Foreskin melanocyte (primary cell): ENCODE measurements at places on chromosomes 12 and 14.

- no peak for DNase-seq
Observed at GRCh38 chr14:20477211-20477876, 8.1 kb downstream of the PNP start.

DNA sequence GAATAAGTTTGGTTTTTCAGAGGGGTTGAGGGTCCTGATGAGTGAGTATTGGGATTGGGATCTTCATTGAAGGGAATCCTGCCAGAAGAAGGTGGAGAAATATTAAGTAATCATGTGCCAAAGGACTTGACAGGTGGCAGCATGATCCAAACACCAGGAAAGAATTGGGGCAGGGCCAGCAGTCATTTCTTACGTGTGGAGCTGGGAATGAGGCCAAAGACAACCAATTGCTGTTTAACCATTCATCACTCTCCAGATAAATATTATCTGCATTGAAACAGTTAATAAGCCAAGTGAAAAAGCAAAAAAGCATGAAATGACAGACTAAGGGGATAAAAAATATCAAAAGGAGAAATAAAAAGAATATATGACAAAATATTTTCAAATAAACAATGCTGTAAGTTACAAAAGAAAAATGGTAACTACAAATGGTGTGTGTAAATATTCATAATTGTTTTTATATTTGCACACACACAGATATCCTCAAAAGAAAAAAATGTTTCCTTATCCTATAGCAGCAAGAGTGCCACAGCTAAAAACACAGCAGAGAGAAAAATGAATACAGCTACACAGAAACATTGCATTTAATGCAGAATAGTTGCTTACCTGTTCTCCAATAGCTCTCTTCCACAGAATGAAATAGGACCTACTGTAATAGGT lies 26.2 kb downstream of the C2CD5 start:
- DNase-seq = no peak

DNA sequence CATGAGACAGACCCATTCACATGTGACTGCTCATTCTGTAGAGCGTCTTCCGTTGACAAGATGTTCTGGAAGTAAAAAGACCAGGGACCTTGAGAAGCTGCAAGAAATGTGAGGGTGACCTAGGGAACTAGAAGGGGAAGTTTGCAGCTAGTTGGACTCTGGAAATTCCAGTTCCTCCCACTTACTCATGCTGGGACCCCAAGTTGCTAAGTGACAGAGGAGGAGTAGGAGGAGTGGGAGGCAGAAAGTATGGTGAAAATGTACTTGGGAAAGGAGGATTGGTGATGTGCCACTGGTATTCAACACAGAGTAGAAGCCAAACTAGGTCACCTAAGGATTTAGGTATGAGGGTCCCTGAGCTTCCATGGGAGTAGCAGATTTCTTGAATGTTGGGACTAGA lies 132.4 kb downstream of the KCNA5 start:
- DNase-seq = no peak

GRCh38 chr14:65986041-65986440 lies 500.1 kb upstream of the CCDC196 start:
- DNase-seq = no peak

GRCh38 chr12:21308785-21309184 lies 25.9 kb downstream of the SLCO1A2 start:
- DNase-seq = no peak
